ENCODE measurements at places on chromosomes 4 and X.

GRCh38 chr4:166092797-166093290 lies 219.8 kb downstream of the TLL1 start:
- no peak for DNase-seq

- no peak for DNase-seq
Measured at GRCh38 chr4:74414149-74414809, 30.7 kb upstream of the AREG start.

DNA sequence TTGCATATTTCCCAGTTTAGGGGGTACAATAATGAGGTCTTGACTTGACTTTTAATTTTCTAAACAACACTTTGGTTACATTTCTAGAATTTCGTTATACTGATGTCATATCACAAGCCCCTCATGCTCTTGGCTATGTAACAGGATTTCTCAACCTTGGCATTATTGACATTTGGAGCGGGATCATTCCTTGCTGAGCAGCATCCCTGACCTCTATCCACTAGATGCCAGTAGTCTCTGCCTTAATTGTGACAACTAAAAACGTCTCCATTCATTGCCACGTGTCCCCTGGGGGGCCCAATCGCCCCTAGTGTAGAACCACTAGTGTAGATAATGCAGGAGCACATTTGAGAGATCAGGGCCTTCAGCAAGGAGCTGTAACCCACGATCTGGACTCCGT lies 234.2 kb upstream of the MID1 start:
- no peak for DNase-seq

DNA sequence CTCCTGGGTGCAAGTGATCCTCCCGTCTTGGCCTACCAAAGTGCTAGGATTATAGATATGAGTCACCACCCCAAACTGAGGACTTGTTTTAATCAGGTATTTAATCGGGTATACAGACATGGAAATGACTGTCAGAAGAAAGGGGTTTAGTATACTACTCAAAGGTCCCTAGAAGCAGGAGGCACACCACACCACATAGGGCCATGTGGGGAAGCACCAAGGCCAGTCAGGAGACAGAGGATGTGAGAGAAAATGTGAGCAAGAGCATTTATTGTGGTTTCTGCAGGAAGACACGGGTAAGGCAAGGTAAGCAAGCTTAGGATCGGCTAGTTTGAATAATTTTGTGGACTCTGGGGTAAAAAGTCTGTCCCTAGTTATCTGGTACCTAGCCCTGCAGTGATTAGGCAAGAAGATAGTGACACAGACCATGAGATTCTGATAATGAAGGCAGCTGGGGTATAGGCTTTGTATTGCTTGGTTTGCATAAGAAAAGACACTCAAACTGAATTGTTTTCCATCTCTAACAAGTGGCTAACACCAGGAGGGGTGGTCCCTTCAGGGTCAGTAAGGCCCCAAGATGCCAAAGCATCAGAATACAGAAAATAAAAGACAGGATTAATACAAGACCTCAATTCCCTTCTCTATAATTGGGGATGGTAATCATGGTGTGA lies 408.8 kb upstream of the F9 start:
- DNase-seq, result no peak

DNA sequence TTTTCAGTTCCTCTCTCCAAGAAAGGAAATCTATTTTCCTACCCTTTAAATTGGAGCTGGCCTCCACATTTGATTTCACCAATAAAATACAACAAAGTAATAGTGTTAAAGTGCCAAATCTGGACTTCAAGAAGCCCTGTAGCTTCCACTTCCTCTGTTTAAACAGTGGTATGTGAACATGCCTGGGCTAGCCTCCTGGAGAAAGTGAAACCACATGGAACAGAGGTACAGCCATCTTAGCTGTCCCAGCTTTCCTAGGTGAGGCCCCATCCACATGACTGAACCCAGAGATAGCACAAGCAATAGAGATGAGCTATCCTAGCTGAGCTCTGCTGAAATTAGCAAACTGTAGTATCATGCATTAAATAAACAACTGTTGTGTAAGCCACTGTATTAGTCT lies 131.8 kb upstream of the VCX start:
- DNase-seq, result peak; percentile 26

DNA sequence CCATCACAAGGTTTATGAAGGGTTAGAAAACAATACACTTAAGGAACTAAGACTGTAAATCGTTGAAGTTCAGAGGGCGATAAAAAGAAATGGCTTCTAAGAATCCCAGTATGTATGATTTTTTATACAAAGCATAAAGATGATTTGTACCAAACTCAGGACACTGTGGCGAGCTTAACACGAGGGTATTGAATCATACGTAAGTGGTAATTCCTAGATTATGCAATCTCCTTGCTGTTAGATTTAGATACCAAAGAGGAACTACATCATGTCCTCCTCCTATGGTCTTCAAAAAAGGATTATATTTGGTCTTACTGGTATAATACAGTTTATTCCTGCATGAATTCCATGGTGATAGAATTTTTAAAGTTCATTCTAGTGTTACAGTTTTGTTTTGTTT lies 23.9 kb downstream of the NFKB1 start:
- DNase-seq, result peak; percentile 92

DNA sequence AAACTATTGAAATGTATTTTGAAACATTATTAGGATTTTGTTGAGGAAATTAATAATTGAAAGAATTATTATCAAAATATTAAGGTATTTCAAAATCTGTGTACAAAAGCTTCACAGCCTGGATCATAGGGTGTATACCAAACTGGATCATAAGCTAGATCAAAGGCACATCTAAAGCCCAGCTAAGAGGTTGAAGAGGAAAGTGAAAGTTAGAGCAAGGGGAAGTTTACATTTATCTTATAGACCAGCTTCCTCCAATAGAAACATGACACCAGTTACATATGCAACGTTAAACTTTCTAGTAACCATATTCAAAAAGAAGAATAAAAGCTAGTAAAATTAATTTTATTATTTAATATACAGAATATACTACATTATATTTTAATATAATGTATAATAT lies 227.2 kb upstream of the BMP3 start:
- DNase-seq, result no peak

DNA sequence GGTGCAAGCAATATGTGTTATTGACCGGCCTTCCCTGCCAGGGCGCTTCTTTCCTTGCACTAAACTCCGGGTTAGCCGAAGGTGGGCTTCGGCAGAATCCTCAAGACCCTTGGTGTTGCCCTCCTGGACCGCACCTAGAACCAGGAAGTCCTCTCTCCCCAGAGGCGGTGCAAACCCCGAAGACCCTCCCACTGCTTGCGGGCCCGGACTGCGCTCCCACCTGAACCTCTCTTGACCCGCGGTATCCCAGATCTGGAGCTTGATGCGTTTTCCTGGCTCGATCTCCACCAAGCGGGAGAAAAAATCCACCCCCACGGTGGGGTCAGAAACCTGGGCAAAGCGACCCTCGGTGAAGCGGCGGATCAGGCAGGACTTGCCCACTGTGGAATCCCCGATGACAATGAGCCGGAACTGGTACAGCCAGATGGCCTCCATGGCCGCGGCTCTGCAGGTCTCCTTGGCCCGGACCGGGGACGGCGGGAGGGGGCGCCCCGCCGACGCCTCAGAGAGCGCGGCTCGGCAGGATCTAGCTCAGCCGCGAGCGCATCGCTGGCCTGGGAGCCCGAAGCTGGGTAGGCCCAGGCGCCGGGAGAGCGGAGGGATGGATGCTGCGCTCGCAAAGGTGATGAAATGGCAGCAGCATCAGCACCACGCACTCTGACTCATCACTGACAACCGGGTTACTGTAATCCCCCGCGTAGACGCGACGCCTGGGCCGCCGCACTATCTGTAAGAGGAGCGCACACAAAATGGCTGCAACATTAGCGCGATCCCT lies at the start of gene RAB39B:
TSS of gene RAB39B (minus strand) at position 638 of the 775 bp plus-strand sequence. CDS start at position 435, 203 bp downstream.
- DNase-seq, result no peak

DNA sequence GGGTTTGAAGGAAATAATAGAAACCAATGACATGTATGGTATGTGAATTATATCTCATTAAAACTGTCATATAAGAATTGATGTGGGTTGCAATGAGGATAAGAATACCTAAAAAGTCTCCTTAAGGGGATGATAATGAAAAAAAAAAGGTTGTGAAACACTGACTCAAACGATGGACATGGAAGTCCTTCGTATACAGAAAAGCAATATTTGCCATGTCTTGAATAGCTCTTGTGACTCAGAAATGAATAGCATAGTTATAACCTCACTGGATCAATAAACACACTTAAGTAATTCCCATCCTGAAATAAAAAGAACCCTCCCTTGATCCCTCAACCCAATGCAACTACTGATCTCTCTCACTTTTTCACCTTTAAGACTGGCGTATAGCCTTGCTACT lies 89.7 kb downstream of the OPHN1 start:
- no peak for DNase-seq

DNA sequence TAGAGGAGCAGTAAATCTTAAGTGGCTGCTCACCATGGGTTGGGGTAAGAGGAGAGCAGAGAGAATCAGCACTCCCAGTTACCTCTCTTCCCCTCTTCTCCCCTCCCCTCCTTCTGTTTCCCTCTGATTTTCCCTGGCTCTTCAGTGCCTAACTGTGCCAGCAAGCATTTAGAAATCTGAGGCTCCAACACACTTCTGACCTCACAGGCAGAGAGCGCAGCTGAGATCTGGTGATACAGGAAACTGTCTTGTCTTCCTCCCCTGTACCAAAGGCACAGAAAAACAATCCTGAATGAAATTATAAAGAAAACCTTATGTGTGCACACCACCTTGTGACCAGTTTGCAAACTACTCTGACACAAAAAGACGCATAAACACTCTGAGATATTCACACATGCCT lies 82.4 kb upstream of the SMIM10 start:
- peak; percentile 26 for DNase-seq

DNA sequence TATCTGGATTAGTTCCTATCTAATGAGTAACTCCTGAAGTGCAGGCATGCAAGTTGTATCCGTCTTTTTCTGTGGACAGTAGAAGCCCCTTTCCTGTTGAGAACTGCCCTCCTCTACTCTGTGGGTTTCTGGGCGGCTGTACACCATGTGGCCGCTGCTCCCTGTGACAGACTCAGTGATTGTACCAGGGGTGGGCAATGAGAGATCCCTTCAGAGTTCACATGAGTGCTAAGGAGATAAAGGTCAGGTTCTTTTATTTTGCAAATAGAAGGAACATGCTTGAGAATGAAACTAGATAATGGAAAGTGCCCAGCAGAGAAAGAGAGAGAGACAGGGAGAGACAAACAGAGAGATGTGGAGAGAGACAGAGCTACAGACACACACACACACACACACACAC lies 76.4 kb upstream of the TAPT1 start:
- no peak for DNase-seq

- DNase-seq, result no peak
Measured at GRCh38 chr4:165631912-165632311, 241.1 kb upstream of the TLL1 start.

- no peak for DNase-seq
Measured at GRCh38 chr4:73832651-73833237, 3.7 kb upstream of the CXCL6 start.

DNA sequence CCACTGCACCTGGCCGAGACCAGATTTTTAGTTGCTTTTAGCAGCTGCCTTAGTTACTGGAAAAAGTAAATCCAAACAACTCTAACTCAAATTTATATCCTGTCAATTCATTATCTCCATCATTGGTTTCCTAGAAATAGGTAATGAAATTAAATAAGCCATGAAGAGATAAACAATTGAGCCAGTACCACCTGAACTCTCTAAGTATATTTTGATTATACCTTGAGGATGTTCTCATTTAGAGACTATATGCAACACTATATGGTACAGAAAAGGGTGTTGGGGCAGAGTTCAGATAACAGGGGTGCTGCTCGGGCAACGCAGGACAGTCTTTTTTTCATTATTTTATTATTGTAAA lies 35.0 kb downstream of the SAT1 start:
- no peak for DNase-seq

GRCh38 chrX:133448512-133449076 lies 33.3 kb upstream of the GPC4 start:
- DNase-seq, result peak; percentile 87

- DNase-seq, result no peak
Measured at GRCh38 chr4:142781114-142781513, 65.0 kb downstream of the INPP4B start.

GRCh38 chr4:2320152-2320551 lies 58.2 kb upstream of the MXD4 start:
- no peak for DNase-seq

DNA sequence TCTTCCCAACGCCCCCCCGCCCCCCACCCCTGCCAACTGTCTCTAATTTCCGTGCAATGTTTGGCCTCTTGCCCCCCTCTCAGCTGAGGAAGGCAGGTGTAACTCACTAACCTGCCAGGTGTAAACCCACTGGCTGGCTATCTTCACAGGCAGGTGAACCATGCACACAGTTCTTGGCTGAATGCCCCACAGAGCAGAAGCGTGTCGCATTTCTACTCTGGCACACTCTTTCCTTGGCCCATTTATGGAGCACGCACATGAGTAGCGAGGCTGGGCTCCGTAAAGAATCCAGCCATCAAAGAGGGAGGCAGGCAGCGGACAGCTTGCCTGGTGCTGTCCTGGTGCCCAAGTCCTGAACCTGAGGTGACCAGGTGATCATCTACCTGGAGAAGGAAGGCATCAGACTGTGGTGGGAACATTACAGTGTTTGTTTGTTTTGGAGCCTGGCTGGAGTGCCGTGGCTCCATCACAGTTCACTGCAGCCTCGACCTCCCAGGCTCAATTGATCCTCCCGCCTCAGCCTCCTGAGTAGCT lies 39.2 kb upstream of the CRMP1 start:
- DNase-seq, result no peak

GRCh38 chr4:24840826-24841543 lies 45.6 kb downstream of the SOD3 start:
- DNase-seq, result no peak

GRCh38 chr4:125168531-125168930 lies 146.2 kb upstream of the FAT4 start:
- no peak for DNase-seq

DNA sequence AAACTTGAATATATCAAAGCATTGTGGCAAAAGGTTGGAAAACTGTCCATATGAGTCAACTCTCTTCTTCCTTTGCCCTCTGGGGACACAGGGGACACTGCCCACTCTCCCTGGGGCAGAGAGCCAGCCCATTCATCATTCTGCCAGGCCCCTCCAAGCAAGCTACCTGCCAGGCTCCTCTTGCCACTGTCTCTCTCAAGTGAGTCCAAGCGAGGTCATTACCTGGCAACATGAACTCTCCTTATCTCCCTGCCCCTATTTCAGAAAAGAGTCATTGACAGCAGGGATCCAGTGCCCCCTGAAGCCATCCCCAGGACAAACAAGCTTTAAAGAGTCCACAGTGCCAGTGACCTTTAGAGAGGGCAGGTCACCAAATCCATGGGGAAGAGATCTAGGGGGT lies 312.7 kb upstream of the PPARGC1A start:
- DNase-seq, result no peak

- no peak for DNase-seq
Measured at GRCh38 chrX:134373736-134374135, 86.2 kb upstream of the HPRT1 start.

DNA sequence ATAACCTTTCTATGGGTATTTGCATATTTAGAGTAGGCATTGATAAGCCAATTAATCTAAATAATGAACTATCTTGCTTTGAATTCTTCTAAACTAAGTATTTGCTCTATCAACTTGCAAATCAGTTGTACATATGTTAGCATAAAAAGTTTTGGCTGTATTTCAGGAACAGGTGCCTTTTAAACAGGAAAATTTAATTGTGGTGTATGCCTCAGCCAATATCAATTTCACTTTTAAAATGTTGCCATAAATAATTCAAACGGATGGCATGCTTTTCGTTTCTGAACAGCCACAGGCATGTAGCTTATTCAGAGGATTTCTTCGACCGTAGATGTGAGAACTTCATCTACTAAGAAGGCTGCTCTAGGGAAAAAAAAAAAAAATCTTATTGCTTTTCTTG lies 99.9 kb downstream of the DCLK2 start:
- no peak for DNase-seq

- no peak for DNase-seq
Measured at GRCh38 chr4:122010610-122011009, 58.8 kb upstream of the TRPC3 start.
